ENCODE measurements at places on chromosomes 7 and 10.

DNA sequence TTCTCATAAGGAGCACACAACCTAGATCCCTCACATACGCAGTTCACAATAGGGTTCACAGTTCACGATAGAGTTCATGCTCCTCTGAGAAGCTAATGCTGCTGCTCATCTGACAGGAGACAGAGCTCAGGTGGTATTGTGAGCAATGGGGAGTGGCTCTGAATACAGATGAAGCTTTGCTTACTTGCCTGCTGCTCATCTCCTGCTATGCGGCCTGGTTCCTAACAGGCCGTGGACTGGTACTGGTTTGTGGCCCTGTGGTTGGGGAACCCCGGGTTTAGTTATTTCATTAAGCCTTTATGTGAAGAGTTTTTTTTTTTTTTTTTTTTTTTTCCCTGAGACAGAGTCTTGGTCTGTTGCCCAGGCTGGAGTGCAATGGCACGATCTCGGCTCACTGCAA is 19.4 kb downstream of the SLK start:
- DNase-seq = no peak

GRCh38 chr10:21431799-21432198 is 93.7 kb downstream of the SKIDA1 start:
- DNase-seq = no peak

DNA sequence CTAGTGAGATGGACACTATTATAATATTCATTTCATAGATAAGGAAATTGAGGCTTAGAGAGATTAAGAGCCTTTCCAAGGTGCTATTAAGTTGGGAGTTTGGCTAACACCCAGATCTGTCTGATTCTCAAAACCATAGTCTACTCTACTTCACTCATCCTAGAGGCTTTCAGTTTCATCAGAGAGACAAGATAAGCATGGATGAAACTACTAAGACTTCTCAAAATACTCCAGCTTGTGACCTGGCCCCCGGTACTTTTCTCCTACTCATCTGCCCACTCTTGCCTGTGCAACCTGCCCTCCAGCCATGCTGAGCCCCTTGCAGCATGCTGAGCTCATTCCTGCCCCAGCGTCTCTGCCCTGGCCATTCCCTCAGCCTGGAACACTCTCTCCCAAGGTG is 12.2 kb upstream of the SLC35B4 start:
- DNase-seq = no peak

DNA sequence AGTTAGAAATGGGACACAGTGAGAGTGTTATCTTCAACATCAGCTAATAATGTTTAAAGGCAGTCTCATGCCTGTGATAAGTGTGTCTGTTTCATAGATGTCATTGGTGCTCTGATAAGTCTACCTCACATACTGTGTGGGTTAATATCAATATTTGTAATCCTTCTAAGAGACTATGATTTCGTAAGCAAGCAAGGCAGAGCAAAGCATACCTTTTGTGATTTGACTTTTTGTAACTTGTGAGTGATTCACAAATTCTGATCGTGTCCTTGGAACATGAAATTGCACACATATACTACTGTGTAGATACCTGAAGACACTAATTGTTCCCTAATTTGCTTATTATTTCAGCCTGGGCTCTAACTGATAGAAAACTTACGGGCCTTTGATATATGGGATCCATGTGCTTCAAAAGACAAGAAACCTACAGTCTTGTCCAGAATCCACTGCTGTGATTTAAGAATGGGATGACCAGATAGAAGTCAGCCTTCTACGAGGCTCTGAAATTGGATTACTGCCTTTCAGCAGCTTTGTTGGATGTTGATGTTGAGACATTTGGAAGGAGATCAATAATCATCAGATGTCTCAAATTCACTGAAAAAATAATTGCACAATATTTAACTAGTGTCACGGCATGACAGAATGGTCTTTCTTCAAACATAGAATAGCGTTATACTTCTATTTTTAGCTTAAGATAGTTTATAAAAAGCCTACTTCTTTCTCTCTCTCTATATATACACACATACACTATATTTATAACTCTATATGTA is 63.2 kb upstream of the KLF6 start:
- DNase-seq = no peak

GRCh38 chr7:122438492-122438891 is 133.9 kb upstream of the FEZF1 start:
- no peak for DNase-seq

- DNase-seq = no peak
Measured at GRCh38 chr10:3655528-3655927, 129.5 kb downstream of the KLF6 start.

GRCh38 chr7:31099451-31100444 is 47.6 kb downstream of the ADCYAP1R1 start:
- no peak for DNase-seq

DNA sequence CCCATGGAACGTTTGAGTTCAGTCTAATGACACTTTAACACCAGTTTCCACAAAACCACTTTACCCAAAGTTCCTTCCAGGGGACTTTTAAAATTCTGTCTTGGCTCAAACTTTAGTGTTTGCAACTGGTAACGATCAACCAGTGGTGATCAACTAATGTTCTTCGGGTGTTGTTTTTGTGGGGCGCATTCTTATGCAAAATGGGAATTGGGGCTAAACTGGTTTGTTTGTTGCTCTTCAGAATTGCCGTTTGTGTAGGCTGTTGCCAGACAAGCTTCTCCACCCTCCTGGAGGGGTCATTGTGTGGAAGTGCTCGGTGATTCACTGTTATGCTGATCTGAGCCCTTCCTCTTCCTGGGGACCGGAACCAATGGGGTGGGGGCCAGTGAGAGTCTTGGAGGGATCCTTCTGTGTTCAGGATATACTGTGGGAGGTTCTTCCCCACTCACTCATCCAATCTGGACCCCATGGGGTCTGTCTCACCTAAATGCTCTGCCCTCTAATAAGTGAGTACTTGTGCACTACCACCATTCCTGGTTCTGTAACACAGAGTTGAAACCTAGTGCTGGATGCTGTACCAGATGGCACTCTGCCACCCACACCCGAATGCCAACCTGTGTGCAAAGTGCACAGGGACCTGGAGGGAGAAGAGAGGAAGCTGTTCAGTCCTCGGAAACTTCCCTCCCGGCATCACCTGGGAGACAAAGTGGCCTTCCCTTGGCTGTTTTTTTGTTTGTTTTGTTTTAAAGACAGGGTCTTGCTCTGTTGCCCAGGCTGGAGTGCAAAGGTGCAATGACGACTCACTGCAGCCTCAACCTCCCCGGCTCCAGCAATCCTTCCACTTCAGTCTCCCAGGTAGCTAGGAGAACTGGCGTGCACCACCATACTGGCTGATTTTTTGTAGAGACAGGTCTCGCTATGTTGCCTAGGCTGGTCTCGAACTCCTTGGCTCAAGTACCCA is 2.1 kb downstream of the NFE2L3 start:
- no peak for DNase-seq

DNA sequence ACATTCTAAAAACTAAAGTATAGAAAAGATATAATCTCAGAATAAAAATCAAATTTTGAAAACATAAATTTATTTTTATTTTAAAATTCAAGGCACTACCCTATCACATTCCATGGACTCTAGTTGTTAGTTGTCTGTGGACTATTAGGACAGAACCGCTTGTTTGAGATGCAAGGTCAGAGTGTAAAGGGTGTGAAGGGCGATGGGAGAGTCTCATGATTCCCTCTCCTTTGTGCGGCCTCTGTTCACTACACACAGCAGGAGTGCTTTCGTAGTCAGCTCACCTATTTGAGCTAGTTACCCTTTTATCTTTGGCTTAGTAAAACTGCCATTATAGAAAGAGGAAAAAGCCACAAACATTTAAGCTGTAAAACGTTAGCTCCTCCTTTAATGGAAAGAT is 189.8 kb upstream of the TEX47 start:
- DNase-seq = no peak

- no peak for DNase-seq
Measured at GRCh38 chr7:77313085-77313484, 103.1 kb downstream of the GSAP start.

- DNase-seq = no peak
Measured at GRCh38 chr7:112104120-112104519, 102.1 kb downstream of the DOCK4 start.

DNA sequence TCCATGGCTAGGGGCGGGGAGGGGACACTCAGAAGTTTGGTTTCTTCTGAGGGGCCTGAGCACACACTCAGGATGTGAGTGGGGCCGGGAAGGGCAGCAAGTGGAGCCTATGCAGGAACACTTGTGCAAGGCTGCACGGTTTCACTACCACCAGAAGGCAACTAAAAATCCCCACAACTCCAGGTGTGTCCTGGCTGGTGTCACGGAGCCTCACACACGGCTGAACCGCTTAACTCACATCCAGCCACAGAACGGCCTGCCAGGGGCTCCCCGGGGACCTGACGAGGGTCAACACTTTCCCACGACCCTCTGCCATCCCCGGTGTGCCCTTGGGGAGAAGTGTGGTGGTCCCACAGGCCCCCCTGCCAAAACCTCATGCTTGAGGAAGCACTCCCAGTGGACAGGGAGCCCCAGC is 173.9 kb downstream of the ELFN1 start:
- no peak for DNase-seq

- no peak for DNase-seq
Measured at GRCh38 chr7:8564281-8564680, 130.9 kb downstream of the NXPH1 start.

GRCh38 chr7:204326-204725 is 12.0 kb downstream of the FAM20C start:
- DNase-seq = no peak

GRCh38 chr10:102945962-102946361 is 27.9 kb downstream of the CNNM2 start:
- DNase-seq = no peak

DNA sequence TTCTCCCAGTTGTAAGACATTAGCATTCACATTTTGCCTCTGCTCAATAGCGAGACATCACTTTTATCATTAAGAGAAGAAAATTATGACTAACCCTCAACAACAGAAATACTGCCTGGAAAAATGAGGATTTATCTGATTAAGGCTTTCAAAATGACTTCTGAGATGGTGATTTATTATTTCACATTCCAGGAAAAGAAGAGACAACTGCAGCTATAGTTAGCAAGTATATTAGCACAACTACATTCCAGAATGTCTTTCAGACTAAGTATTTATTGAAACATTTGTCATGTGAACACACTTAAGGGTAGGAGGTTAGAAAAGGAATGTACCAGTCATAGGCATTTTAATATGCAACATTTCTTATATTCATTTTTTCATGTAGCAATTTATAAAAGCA is 162.0 kb downstream of the IQUB start:
- DNase-seq = no peak

GRCh38 chr7:47550788-47551470 is 31.0 kb downstream of the TNS3 start:
- no peak for DNase-seq

- DNase-seq = no peak
Measured at GRCh38 chr7:100763556-100764140, 30.3 kb downstream of the ZAN start.

DNA sequence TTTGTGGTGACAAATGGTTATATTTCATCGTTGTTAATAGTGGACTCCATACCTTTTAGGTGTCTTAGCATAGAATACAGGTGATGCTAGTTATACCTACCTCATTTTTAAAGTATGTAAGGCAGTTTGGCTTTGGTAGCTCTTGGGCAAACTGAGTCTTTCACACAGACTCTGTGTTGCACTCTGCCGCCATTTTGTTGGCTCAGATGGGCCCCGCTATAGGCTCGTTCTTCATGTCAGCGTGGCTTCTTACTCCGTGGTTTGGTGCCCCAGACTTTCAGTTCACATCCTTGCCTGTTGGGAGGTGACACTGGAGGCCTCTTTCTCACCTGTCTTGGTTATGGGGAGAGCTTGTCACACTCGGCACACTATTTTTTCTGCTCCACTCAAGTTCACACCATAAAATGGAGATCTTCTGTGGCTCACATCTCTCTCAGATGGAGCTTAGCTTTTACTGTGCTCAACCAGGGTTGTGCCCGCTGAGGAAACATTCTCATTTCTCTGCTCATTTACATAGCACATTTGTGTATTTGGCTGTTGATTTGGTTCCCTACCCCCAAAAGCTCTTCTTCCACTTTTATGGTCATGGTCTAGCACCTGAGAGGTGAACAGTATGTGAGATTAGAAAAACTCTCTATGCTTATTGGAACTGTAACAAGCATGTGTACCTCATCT is 178.5 kb downstream of the ARID5B start:
- no peak for DNase-seq

DNA sequence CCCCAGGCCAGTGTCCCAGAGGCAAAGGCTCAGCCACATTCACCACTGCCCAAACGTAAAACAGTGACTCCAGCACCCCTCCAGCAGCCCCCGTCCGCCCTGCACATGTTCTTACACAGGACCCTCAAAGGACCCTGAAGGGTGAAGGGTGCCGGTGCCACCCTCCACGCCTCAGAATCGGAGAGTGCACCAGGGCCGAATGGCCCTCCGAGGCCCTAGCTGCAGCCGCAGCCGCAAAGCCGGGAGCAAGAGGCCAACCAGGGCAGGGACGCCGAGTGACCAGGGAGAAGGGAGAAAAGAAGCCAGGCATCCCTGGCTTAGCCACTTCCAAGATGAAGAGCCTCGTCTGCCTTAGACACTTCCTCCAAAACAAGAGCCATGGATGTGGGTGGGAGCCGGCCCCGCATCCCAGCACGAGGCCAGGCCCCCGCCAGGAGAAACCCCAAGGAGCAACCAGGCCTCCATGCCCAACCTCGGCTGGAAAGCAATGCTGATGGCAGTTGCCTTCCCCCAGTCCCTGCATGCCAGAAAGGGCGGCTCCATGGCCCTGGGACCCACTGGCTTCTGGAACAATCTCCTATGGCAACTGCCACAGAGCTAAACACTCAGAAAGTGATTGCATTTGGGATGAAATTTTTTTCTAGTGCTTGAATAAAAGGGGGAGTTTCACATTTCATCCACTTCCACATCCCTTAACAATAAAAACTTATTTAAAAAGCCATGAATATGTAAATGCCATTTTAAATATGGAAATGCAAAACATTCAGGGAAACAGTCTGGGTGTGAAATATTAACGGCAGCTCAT is 92.3 kb downstream of the MAD1L1 start:
- DNase-seq = no peak

DNA sequence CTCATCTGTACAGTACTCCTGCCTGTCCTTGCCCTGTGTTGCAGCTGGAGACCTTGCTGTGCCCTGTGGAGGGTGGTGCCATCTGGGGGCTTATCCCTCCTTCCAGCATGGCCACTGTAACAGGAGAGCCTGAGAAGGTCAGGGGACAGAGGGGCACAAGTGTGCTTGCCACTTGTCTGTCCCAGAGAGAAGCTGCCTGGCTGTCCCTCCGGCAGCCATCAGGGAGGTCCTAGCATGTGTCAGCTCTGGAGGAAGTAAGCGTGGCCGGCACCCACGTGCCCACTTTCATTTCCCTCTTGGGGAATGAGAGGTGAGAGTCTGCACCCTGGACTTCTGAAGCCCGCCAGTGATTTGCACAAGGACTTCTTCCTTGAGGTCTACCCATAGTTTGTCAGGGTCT is 97.0 kb upstream of the PPIF start:
- DNase-seq = no peak

DNA sequence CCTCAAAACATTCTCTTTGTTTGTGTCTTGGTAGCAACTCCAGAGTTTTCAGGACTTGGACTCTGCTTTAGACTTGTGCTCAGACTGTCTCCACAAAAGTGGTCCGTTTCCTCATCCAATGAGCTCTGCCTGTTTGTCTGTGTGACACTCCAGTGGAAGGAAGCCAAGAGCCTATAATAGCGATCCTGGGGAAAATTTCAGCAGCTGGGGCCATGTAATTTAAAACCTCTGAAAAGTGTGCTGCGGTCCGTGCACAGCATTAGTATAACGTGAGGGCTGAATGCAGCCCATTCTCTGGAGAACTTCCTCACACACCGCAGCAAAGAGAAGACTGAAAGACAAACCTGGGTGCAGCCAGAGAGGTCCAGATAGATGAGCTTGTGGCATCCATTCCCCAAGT is at the start of gene LRRC17:
Gene LRRC17 (plus strand): TSS at position 259 of the 400 bp plus-strand sequence. CDS start 20,914 bp downstream, outside the sequence.
- peak; percentile 19 for DNase-seq

GRCh38 chr7:8785081-8785480 is 351.7 kb downstream of the NXPH1 start:
- DNase-seq = no peak
